Activated T-helper 2 cell treated with anti-CD3 and anti-CD28 coated beads, Interferon-gamma antibody, Interleukin-2, Interleukin-4, amounts not matched to agents 10 μg/mL and 5 μg/mL and 100 μg/mL, durations not matched to agents 14 hours and 24 hours and 36 hours (primary cell): ENCODE measurements at places on chromosomes 2 and 18.

DNA sequence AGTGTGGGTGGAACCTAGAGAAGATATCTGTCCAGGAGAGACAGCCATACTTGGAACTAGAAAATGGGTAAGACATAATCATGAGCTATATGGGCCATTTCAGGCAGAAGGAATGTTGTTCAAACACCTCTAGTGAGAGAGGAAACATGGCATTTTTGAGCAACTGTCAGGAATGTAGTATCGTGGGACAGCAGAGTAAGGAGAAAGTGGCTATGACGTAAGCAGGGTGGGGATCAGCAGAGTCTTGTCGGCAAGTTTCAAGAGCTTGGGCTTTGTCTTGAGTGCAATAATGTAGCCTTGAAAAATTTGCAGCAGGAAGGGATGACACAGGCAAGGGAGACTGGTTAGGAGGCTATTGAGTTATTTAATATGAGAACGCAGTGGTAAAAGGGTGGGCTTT lies 20.4 kb downstream of the SERPINB7 start:
- DNase-seq: no peak

DNA sequence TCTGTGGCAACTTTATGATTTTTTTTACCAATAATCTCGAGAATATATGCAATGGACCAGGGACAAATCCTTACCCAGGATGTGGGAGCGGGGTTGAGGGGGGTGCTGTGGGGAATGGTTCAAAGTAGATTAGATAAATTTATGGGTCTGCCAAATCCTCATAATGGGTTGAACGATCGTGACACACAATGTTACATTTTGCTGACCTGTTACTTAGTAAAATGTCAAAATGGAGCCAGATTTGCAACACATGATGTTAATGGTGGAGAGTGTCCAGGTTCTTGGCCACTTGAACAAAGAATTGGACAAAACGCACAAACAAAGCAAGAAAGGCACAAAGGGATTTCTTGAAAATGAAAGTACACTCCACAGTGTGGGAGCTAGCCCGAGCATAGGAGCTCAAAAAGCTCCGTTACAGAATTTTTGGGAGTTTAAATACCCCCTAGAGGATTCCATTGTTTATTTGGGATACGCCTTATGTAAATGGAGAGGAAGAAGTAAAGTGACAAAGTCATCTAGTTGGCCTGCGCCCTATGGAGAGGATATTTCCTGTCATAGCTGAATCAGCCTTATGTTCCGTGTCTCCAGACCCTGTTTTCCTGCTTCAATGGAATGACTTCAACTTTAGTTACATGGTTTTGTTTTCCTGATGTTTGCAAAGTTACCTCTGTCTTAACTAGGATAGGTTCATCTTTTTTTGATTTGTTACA lies 776.0 kb downstream of the DCC start:
- no peak for DNase-seq

DNA sequence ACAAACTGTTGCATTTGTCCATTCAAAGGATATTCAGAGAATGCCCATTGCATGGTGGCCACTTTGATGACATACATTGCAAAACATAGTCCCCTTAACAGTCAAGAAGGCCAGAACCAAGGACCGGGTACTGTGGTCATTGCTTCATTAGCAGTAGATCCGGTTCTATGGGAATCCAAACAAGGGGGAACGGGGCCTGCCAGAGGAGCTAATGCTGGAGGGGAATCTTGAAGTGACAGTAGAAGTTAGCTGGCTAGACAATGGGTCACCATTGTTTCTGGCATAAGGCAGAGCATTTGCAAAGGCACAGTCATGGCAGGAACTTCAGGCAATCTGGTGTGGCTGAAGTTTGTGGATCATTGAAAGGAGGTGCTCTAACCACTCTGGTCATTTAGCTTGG lies 279.7 kb downstream of the SS18 start:
- no peak for DNase-seq

DNA sequence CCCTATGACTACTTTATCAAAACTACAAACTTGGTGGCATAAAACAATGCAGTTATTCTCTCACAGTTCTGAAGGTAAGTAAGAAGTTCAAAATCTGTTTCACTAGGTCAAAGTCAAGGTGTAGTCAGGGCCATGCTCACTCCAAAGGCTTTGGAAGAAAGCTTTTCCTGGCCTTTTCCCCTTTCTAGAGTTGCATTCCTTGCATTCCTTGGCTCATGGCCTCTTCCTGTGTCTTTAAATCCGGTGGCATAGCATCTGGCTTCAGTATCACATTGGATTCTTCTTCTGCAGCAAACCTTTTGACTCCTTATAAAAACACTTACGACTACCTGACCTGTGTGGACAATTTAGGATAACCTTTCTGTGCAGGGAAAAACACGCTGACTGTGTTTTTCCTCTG lies 543.5 kb upstream of the HNMT start:
- DNase-seq: no peak

DNA sequence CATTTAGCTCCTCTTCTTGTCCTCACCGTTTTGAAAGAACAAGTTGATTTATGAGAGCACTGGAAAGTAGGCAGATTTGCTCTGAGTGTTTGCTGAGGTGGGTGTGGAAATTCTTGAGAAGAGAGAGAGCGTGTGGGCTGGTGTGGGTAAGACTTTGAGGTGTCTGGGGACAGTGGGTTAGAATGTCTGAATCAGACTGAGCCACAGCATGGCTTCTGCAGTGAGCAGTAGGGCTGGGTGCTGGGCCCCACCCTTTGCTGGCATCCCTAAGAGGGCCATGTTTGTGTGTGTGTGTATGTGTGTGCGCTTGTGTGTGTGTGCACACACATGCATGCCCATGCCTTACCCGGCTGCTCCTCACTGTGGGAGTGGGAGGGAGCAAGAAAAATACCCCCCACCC lies 63.7 kb downstream of the COPS8 start:
- no peak for DNase-seq

DNA sequence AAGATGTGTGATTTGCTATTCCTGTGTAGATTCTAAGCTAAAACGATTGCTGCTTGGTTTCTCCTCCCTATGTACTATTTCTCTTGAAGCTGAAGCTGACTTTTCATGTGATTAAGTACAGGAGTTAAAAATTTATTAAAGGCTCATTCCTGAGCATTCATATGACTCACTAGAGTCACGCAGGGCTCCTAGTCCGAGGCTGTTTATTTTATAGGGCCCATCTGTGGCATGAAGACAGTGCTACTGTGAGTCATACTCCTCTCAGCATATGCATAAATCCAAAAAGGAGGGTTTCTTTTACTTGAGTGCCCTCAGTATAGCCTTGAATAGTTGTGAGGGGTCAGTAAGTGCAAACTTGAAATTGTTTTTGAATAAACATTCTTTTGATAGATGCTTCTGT lies 378.8 kb downstream of the PTPRM start:
- no peak for DNase-seq

DNA sequence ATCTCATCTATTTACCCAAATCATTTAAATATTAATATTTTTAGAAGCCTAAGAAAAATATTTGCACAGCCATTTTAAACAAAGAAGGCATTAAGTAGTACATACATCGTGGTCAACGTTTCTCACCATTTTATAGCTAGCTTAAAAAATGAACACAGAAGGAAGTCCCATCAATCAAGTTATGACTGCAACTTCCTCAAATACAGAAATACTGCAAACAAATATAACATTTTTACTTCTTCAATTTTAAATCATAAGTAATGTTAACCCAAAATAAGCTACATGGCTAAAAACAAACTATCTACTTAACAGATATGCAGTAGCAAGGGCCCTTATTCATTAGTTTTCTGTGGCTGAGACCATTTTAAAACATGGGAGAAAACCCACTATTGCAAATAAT lies 30.6 kb downstream of the ITSN2 start:
- DNase-seq: no peak

- DNase-seq: no peak
Measured at GRCh38 chr2:174686430-174686829, 77.8 kb downstream of the CHRNA1 start.

- peak; percentile 39 for DNase-seq
Measured at GRCh38 chr2:242031481-242032019, 162.0 kb downstream of the RTP5 start.
